B cell (primary cell): ENCODE measurements at places on chromosomes 1 and 21. TPM values are rescaled to one million over a fixed set of nuclear protein-coding genes. Genes with fewer than 3 reads are reported as not detected.

IFT25 gene
- 45.7 and 48.1 TPM in 2 replicates for total RNA-seq

- no peak for DNase-seq
Observed at GRCh38 chr1:172883387-172883791, 167.4 kb downstream of the TNFSF18 start.

GRCh38 chr21:35091496-35091895 is 42.4 kb upstream of the RUNX1 start:
- DNase-seq = no peak

DNA sequence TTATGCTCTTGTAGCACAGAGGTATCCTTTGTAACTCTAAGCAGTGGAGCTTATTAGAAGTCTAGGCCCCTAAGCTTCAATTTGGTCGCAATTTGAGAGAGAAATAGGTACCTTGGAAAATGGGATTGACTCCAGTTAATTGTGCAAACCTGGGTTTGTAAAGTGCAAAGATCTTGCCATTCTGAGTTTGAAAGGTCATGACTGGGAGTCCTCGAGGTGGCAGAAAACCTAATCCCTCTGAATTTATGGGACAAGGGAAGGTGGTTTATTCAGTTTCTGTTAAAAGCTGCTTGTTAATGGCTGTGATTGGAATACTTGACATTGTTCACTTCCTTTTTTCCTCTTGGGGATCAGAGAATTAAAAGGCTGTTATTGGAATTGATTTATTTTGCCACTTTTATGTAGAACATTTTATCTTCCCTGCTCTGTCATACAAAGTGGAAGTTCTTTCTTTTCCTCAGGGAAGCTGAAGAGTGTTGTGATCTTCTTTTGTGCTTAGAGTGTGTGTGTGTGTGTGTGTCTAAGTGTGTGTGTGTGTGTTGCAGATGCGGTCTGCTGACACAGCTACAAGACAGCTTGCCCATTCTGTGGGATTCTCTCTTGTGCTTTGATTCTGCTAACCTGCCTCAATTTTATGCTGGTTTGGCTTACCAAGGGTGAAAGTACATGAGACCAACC is 144.5 kb downstream of the SPATA46 start:
- DNase-seq = no peak

GRCh38 chr1:65279070-65279779 is 30.1 kb upstream of the DNAJC6 start:
- no peak for DNase-seq

DNA sequence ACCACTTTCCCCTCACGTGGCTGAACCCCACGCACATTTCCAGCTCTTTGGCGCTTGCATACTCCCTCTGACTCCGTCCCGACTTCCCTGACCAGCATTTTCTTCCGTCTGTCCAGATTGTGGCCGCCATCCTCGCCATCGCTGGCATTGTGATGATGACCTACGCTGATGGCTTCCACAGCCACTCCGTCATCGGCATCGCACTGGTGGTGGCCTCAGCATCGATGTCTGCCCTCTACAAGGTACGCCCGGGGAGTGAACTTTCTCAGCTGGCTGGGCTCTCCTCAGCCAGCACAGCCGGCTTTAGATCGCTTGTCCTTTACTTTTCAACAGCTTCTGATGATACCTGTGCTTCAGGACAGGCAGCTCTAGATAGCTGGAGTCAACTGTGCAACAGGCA is 56.8 kb upstream of the COA6 start:
- DNase-seq = no peak
